ENCODE measurements at places on chromosomes 6 and 20.

DNA sequence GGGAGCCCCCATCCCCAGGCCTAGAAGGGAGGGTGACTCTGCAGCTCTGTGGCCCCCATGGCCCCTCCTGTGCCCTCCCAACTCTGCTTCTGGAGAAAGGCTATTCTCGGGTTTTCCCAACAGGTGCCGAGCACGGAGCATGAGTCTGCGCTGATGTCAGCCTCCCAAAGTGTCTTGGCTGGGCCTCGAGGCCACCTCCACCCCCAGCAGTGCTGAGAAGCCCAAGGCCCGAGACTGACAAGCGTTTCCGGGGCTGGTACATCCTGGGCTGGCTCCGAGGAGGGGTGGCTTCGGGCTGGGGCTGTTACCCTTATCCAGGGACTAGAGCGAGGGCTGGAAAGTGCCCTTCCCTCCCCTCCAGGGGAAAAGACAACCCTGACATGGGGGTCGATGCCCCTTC, 60.2 kb upstream of the GATA5 start:
- DNase-seq = no peak

DNA sequence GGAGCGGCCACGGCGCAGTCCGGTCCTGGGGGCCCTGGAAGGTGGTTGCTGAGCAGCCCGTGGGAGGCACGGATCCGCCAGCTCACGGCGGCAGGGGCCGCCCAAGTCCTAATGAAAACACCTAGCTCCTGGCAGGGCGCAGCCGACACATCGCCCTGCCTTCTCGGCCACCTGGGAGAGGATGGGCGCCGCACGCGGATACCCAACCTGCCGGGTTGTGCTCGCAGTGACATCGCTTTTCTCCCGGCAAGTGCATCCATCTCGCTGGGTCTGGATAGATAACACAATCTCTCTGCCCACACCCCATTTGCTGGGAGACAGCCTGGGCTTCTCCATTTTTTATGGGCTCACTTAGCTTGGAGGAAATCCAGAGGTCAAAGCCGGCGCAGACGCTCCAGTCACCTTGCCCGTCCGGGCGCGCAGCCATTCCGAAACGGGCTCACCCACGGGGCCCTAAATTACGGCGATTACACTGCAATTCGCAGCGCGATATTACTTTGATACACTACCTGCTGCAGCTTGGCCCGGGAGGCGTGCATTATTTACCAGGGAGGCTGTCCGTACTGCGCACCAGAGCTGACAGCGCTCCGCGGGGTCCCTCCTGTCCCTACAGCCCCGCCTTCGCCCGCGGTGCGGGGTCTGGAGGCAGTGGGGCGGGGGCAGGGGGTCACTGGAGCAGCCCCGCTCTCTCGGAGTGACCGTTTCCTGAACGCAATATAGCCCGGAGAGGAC, 36.2 kb upstream of the CCDC167 start:
- no peak for DNase-seq

GRCh38 chr20:53413186-53413631, 180.4 kb downstream of the ZNF217 start:
- no peak for DNase-seq

- DNase-seq = no peak
These were observed 122.4 kb downstream of the MRPL14 start for GRCh38 chr6:44004625-44005506.

GRCh38 chr6:129681913-129682205, 28.1 kb downstream of the ARHGAP18 start:
- DNase-seq = no peak

GRCh38 chr6:14925025-14925698, 320.7 kb upstream of the JARID2 start:
- DNase-seq = no peak

DNA sequence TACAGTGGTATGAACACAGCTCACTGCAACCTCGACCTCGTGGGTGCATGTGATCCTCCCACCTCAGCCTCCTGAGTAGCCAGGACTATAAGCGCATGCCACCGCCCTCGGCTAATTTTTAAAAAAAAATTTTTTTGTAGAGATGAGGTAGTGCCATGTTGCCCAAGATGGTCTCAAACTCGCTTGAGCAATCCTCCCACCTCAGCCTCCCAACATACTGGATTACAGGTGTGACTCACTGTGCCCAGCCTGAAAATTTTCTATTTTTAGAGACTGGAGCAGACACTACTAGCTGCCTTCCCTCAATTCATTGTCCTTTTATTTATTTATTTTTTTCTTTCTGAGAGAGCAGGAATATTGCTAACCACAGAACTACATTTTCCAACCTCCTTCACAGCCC, 20.3 kb upstream of the GTF3C6 start:
- DNase-seq = no peak

DNA sequence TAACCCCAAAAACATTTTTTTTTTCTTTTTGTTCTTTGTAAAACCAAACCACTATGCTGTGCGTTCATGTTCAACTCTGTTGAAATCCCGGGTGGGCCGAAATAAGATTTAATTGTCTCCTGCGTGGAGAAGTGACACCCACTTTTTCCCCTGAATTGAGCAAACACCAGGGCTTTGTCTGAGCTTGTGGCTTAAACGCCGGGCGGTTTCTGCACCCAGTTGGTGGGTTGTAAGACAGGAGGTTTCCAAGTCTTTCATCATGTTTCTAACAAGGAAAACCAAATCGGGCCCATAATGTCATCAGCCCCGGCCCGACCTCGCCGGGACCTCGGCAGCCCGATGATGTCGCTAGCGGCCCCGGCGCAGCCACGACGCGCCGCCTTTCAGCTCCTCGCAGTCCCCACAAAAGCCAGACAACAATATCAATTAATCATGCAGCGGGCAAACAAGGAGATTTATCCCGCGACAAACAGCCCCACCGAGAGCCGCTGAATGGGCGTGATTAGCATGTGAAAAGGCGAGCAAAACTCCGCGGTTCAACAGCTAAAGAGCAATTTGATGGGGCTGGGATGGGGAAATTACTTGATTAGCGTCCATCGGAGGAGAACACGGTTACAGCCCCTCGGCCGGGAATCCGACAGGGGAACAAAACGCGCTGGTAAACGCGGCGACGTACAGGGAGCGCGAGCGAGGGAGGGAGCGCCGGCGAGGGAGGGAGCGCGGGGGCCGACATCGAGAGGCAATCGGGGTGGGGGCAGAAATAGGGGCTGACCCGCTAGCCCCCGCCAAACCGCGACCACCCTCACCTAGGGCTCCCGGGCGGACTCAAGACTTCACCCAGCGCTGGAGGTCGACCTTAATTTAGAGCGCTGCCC, 5.3 kb downstream of the LINC00237 start:
- DNase-seq = no peak

GRCh38 chr20:50551288-50551687, 41.1 kb downstream of the PTPN1 start:
- DNase-seq = no peak

- peak; percentile 65 for DNase-seq
These were observed 1.6 kb downstream of the DNAJC5 start for GRCh38 chr20:63896264-63897105.

- no peak for DNase-seq
These were observed 23.0 kb downstream of the CARMIL1 start for GRCh38 chr6:25302151-25302550.

DNA sequence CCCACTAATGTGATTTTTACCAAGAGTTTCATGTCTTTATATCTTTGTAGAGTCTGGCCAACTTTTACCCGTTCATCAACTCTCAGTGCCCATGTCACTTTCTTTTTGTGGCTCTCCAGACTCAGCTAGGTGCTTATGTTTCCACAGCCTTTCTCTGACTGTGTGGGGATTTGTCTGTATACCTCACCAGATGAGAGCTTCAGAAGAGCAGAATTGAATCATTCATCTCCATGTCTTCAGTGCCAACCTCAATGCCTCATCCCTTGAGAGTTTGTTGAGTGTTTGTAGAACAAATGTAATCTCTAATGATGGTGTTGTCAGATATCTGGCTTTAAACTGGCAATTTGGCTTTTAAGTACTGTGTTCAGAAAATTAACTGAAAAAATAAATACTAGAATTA, 16.8 kb upstream of the CCN2 start:
- no peak for DNase-seq

DNA sequence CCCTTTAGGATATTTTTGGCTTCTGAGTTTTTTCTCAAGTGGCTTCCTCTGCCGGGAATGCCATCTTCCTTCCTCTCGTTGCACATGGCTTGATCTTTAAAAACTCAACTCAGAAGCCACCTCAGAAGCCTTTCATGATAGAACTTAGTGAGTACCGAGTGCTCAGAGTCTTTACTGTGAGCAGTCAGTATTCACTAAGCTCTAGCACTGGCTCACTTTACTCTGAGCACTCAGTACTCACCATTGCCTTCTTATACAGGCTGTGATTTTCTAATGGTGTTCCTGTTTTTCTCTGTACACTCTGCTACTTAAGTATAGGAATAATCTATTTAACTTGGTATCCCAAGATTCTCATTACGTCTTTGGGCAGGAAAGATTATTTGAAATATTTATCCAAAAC, 116.2 kb downstream of the PFDN4 start:
- DNase-seq = no peak

- DNase-seq = no peak
These were observed 4.4 kb upstream of the OLIG3 start for GRCh38 chr6:137498481-137499190.

GRCh38 chr6:105364243-105364642, 38.6 kb downstream of the PREP start:
- DNase-seq = no peak

DNA sequence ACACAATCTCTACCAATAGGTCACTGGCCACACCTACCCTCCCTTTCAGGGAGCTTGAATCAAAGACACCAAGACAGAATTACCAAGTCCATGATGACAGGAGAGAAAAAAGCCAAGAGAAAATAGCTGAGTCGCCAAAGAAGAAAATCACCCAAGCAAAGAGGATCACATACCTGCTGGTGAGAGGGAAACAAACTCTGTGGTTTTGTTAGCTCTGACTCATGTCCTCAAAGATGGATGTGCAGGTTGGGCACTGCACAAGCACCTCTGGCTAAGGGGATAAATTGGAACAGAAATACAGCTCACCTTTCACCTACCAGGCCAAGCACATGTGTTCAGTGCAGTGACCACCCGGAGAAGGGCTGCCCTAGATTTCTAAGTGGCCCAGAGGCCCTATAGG, 114.8 kb downstream of the TFAP2A start:
- no peak for DNase-seq

- no peak for DNase-seq
These were observed 47.9 kb downstream of the GNAS start for GRCh38 chr20:58900397-58900796.

GRCh38 chr20:46309945-46310344, 1.6 kb upstream of the CDH22 start:
- DNase-seq = no peak

DNA sequence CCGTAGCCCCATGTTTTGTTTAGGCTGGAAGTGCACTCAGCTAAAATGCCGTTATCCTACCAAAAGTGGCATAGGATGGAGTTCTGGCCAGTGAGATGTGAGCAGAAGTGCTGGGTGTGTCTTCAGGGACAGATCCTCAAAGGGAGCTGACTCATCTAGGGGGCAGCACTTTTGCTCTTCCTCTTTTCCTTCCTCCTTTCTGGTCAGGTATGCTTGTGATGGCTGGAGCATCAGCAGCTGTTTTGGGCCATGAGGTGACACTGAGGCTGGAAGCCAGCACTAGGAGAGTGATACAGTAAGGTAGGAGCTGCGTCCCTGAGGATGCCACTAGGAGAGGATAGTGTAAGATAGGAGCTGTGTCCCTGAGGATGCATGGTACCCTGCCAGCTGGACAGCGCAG, 4.6 kb upstream of the OSBPL2 start:
- no peak for DNase-seq

DNA sequence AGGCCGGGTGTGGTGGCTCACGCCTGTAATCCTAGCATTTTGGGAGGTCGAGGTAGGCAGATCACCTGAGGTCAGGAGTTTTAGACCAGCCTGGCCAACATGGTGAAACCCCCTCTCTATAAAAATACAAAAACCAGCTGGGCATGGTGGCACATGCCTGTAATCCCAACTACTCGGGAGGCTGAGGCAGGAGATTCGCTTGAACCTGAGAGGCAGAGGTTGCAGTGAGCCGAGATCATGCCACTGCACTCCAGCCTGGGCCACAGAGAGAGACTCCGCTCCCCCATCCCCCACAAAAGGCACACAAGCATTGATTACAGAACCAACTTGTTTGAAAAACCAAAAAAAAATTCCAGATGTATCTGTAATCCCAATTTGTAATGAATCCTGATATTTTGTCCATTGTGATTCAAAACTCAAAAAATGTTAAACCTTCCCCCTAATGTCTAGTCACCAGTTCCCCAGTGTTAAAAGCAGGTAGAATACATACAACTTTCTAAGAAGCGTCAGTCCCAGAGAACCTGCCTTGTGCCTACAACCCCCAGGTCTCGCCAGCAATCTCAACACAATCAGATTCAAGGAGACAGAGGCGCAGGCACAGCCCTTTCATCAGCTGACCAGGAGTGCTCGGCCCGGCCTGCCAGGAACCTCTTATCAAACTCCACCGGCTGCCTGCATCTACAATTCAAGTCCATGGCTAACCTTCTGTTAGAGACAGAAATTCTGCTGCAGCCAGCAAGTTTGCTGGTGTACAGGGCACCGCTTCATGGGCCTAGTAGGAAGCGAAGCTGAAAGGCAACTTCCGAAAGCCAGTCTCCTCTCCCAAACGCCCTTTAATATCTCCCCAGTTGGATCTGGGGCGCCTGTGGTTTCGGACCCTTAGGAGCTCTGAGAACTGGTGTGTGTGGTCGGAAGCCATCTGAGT, 2.1 kb downstream of the EZR start:
- no peak for DNase-seq

DNA sequence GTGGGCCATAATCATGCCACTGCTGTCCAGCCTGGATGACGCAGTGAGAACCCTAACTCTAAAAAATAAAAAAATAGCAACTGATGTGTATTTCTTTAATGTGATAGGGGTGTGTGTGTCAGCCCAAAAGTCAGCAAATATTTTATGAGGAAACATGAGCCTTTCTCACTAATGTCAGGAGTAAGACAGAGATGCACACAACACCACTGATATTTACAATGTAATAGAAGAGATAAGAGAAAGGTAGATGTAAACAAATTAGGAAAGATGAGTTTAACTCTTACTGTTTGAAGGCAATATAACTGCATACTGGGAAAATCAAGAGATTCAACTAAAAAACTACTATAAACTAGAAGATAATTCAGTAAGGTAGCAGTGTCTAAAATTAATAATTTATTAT, 100.0 kb upstream of the BEND3 start:
- DNase-seq = no peak
